Upper lobe of left lung (tissue), 6 donors: ENCODE measurements at places on chromosomes 4 and X. TPM values are rescaled to one million over a fixed set of nuclear protein-coding genes. Genes with fewer than 3 reads are reported as not detected.

GRCh38 chr4:164779811-164780216 is 25.9 kb downstream of the SMIM31 start:
- no peak for DNase-seq
- H3K36me3 ChIP-seq: no peaks in the 10 kb centered on the region
- no peak overlapping the region for H3K27ac ChIP-seq
- no peak overlapping the region for H3K4me3 ChIP-seq
- no peaks in the 10 kb centered on the region for H3K4me1 ChIP-seq
- no peaks in the 10 kb centered on the region for H3K27me3 ChIP-seq

DNA sequence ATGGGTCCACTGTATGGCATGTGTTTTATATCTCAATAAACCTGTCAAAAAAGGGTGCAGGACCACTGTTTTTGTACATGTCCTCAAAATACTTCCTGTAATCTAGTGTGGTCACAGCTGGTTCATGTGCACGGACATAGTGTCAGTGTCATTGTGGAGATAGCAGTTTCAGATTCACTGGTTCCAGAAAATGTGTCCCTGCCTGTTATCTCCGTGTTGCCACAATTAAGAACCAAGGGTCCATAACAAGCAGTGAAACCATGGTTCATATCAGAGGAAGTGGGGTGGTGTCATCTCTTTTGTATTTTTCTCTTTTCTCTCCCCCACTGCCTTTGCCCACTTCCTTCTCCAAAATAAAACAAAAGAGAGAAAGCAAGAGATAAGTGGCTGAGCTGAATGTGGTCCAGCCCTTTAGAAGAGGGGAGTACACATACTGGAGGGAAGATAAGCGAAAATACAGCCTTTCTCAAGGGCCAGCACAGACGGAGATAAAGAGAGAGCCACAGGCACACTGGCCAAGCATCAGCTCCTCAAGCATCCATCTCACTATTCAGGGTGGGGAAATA is 51.2 kb downstream of the TBL1X start:
- no peak overlapping the region for H3K4me3 ChIP-seq
- H3K4me1 ChIP-seq: no peaks in the 10 kb centered on the region

DNA sequence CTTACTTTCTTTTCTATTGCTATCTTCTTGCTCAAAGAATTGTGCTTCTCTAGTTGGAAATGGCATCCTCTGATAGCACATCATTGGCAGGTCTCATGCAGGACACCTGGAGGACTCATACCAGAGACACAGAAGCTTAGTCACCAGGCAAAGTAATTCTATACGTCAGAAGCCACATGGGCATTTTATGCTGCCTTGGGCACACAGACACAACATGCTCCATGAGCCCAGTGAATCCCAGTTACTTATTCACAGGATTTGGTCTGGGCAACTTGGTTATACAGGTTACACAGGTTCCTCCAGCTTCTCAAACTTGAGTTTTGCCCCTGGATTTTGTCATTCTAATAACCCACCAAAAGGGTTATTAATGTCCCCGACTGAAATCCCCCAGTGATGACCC is 7.1 kb downstream of the RASSF6 start:
- H3K27me3 ChIP-seq: no peaks in the 10 kb centered on the region
- no peaks in the 10 kb centered on the region for H3K36me3 ChIP-seq
- H3K4me3 ChIP-seq: no peak overlapping the region
- no peak overlapping the region for H3K27ac ChIP-seq
- DNase-seq: no peak

DNA sequence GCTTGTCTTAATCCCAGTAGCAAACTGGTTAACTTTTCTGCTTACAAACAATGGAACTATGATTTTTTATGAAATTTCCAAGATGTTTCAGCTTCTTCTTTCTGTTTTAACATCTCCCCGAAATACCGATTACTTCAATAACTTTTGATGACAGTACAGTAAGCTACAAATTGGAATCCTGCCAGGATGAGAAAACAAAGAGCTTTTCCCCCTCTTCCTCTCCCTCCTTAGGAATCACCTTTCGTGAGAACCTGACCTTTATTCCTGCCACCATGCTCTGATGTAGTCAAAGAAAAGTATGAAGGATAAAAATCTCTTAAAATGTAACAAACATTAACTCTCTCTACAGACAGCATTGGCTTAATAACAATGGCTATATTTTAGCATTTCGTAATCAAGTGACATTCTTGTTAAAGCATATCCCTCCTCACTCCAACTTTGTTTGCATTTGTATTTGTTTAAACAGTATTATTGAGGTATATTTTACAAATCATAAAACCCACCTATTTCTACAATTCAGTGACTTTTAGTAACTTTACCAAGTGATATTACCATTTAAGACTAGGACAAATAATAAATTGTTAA is 148.7 kb upstream of the NAP1L5 start:
- H3K4me3 ChIP-seq: no peak overlapping the region
- H3K27ac ChIP-seq: no peak overlapping the region
- peaks cover 4% of the 10 kb centered on the region for H3K4me1 ChIP-seq
- DNase-seq: no peak
- H3K27me3 ChIP-seq: no peaks in the 10 kb centered on the region
- H3K36me3 ChIP-seq: no peaks in the 10 kb centered on the region

NPY1R gene
- total RNA-seq: 3.2 TPM

ERAS gene
- not detected for total RNA-seq

NAP1L2 gene
- total RNA-seq: 2.5 TPM

ARHGEF38 gene
- 5.9 TPM for total RNA-seq
